ENCODE measurements at places on chromosomes 7 and 10.
A peak's percentile ranks its signal among the peaks of the same experiment; 100 is the strongest.

GRCh38 chr7:133652547-133652946 lies 399.7 kb downstream of the EXOC4 start:
- DNase-seq: no peak

- DNase-seq: no peak
Observed at GRCh38 chr7:2376351-2377154, 21.9 kb downstream of the EIF3B start.

GRCh38 chr10:84334811-84335210 lies 6.4 kb downstream of the CCSER2 start:
- DNase-seq: no peak

- no peak for DNase-seq
Observed at GRCh38 chr10:91464500-91464899, 54.4 kb downstream of the HECTD2 start.

DNA sequence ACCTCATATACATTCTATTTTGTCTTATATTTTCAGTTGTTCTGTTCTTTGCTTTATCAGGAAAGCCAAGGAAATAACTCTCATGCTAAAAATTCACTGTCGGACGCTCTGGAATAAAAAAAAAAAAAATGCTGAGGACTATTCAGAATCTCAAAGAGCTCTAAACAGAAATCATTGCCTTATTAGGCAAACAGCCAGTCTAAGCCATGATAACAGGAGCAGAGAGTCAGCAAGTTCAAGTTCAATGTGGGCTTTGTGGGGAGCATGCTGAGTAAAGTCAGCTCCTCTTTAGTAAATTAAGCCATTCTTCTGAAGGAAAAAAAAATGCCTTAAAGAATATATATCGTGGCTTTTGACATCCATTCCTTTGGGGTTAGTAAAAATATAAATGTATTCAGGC lies 13.6 kb upstream of the FAM13C start:
- DNase-seq: no peak

DNA sequence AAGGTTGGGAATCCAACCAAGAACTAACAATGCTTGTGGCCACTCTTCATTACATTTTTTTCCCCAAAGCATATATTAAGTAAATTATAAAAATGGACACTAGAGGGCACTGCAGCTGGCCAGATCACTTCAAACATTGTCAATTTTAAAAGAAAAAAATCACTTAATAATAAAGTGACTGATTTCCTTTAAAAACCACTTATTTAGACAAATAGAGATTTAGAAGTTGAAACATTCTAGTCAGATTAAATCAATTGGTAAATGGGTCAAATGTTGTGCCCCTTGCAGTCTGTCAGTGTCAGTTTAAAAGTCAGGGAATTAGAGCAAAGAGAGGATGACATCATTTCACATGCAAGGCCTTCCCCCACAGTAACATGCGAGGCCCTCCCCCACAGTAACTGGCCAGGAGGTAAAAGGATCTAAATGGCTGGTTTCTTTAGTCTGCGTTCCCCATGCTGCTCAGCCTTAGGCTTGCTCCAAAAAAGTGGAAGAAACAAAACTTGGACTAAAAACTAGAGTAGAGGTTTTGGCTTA lies 177.9 kb downstream of the SKAP2 start:
- no peak for DNase-seq

GRCh38 chr7:91264046-91264923 lies at the start of gene FZD1:
Gene FZD1, plus strand, starts transcription at chr7:91264433. Its CDS starts 448 bp downstream, at chr7:91264881.
- peak; percentile 70 for DNase-seq

DNA sequence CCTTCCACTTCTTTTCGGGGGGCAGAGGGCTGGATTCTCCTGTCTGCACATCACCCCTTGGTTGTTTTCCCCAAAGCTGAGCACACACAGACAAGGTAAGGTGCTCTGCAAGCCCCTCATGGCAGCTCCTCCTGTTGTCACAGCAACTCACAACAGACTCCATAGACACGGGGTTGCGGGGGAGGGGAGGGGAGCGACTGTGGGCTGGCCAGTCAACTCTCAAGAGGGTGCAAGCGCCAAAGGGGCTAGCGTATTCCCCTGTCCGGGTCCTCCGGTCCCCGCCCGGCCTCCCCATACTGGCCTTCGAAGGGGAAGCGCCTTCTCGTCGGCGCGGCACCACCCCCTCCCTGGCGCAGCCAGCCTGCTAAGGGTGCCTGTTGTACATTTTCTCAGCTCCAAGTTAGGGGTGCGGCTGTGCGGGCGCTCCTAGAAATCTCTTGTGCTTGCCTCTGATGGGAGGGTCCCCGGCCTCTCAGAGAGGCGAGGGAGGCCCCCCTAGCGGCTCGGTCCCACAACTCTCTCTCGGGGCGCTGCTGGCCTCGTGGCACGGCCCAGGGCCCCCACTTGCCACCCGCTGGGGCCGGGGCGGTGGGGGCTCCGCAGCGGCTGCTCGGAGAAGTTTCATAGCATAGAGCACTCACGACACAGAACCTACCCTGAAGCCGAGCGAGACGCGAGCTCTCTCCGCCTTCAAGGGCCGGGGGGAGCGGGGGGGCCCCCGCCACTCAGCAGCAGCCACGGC lies 498 bp downstream of the RHOBTB1 start:
- DNase-seq: no peak

GRCh38 chr7:129661645-129662182 lies 50.2 kb downstream of the NRF1 start:
- DNase-seq: no peak

- no peak for DNase-seq
Observed at GRCh38 chr7:102431617-102432298, 1.6 kb upstream of the ORAI2 start.

GRCh38 chr7:131355917-131356777 lies 28.5 kb downstream of the MKLN1 start:
- no peak for DNase-seq

DNA sequence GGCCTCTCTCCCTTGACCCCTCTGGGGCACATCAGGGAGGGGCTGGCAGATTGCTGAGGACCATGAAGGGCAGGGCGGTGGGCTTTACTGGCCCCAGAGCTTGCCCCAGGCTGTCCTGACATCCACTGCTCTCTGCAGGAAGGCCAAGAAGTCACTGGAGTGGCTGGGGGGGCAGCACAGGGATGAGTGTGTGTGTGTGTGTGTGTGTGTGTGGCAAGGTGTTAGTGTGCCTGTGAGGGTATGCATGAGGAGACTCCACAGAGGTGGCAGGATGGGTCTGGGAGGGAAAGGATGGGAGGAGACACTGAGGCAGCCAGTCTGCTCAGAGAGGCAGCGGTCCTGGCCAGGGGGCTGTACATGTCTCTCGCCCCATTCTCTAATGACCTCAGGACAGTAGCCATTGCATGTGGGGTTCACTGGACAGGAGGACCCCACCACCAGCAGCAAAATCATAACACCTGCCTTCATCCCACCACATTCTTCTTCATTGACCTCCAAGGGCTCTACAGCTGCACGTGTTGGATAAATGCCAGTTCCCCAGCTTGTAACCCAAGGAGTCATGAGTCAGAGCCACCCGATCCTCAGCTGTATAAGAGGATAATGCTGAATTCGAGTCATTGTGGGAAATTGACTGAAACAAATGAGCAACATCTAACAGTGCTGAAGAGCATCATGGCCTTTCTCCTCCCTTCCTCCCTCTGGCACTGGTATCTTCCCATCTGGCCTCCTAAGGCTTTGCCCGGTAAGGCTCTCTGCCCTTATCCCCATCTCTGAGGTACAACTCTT lies 720.5 kb downstream of the GRID1 start:
- DNase-seq: no peak

GRCh38 chr7:135919071-135919841 lies 57.9 kb downstream of the MTPN start:
- DNase-seq: no peak

DNA sequence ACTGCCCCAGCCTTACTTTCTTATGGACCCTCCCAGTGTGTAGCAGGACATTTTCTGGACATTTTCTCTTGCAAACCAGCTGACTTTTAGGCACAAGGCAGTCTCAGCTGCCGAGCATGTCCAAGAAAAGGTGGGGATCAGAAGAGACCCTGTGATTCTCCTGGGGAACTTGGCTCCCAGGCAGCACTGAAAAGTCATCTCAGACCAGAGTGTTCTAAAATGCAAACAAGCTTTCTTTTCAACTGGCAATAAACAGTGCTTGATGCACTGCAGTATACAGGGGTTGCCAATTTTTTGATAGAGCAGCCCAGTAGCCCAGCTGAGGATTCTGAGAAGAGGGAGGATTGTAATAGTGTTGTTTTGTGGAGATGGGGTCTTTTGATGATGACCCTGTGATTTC lies 168.0 kb upstream of the PHYHIPL start:
- DNase-seq: no peak

GRCh38 chr7:69095649-69096048 lies 502.6 kb upstream of the AUTS2 start:
- no peak for DNase-seq

DNA sequence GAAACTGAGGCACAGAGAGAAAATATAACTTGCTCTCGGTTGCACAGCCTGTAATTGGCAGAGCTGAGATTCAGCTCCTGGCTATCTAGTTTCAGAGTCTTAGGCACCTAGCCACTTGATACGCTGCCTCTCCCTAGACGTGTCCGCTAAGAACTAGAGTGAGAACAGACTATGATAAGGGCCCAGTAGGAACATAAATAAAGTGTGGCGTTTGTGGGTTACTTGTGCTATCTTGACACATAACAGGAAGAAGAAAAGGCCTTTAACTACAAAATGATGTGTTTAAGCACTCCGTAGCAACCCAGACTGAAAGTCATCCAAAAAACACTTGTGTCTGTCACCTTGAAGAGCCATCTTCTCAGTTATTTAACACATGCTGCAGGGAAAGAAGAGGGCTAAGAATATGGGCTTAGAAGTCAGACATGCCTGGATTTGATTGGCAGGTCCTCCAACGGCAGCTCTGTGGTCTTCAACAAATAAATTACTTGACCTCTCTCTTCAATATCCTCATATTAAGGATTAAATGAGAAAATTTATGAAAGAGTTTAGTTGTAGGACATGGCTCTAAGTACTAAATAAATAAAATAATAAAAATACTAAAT lies 96.2 kb downstream of the SGMS1 start:
- no peak for DNase-seq

DNA sequence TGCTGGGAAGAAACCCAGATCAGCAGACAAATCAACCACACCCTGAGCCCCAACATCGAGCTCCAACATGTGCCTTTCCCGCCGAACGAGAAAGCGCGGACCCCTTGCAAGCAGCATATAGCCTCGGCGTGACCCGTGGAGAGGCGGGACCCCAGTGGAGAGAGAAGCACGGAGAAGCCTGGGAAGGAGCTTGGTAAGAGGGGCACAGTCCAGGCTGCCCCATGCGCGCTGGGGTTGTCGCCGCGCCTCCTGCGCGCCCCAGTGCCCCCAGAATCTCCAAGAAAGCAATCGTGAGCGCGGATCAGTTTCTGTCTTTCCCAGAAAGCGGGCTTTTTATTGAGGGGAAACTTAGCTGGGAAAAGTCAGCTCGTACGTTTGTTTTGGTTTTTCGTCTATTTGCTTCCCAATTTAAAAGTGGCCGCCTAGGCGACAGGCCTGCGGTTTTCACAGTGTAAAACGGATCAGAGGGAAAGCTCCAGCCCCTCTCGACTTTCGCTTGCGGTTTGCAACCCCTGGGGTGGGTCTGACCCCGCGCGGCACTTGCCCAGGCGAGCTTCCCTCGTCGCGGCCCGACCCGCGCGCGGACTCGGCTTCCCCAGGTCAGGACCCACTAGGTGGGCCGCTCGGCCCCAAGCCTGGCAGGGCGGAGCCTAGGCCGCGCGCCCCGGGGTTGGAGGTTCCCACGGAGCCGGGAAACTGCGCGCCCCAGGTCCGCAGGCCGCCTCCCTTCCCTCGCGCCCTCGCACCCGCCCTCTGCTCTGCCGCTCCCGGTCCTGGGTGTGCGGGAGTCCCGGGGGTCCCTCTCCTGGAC lies 31.1 kb downstream of the SKIDA1 start:
- no peak for DNase-seq

GRCh38 chr10:58515291-58515941 lies 2.7 kb downstream of the BICC1 start:
- no peak for DNase-seq

DNA sequence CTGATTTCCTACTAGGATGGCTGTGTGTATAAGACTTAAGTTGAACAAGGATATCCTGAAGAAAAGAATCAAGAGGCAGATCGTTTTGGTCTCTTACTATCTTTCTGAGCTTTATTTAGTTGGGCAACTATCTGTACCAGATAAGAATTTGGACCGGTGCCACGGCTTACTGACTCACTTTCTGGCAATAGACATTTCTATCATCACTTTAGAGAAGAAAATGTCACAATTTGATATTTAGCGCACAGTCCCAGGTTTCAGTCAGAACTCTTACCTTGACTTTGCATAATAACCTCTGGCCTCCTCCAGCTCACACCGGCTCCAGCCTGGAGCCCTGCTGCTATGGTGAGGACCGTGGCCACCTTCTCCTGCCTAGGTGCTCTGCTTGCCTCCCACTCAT lies 218.2 kb upstream of the MDFIC start:
- DNase-seq: no peak

- no peak for DNase-seq
Observed at GRCh38 chr10:69792341-69792740, 9.4 kb upstream of the COL13A1 start.

- DNase-seq: no peak
Observed at GRCh38 chr7:1431634-1432380, 27.5 kb downstream of the MICALL2 start.

DNA sequence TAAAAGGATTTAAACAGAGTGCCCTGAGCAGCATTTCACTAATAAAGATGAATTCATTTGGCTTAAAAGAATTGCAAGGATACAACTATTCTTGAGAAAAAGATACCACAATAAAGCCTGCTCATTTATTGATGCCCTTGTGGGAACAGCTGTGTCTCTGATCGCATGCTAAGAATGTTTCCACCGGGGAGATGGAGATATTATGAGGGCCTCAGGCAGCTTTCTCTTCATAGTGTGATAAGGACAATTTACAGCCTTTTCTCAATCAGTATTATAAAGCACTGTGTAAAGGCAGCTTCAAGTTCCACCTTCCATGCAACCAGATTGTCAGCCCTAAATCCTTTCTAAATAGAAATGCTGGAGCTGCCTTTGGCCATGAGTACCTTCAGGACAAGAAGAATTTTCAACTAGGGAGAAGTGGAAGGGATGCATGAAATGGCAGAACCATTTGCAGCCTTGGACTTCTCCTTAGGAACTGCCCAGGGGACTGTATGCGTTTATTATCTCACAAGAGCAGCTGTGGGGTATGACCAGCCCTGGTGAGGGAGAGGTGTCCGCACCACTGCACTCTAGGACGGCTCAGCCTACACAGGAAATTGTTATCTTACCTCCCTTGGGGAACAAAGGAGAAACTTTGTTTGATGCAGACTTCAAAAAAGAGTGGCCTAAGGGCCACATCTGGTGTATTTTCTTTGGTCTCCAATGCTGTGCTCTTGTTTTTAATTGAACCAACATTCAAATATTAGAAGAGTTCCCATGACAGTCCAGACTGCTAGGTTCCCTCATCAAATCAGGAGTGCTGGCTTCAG lies 116.9 kb upstream of the PCGF5 start:
- DNase-seq: no peak

GRCh38 chr10:102782673-102783551 lies 39.2 kb downstream of the WBP1L start:
- DNase-seq: no peak
